Activated gamma-delta T cell treated with anti-CD3 and anti-CD28 coated beads, Interleukin-2, amount 50 U/mL, for 16 hours (primary cell): ENCODE measurements at places on chromosomes 5 and 9.

GRCh38 chr5:31987985-31988710 is 186.0 kb downstream of the GOLPH3 start:
- DNase-seq, result no peak

- no peak for DNase-seq
Measured at GRCh38 chr5:87010736-87011135, 256.9 kb upstream of the RASA1 start.

- no peak for DNase-seq
Measured at GRCh38 chr5:74629326-74629725, 11.2 kb downstream of the ENC1 start.

DNA sequence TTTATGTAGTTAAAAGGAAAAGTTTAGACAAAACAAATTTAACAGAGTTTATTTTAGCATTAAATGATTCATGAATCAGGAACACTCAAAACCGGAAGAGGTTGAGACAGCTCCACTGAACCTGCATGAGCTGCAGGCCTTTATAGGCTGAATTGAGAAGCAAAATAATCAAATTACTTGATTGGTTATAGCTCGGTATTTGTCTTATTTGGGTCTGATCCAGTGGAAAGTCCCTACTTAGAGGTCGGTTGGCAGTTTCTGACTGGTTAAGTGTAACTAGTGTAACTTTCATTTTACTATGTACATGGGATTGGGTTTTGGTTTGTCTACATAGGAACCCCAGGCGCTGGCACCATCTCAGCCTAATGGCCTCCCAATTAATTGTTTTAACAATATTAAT is 74.1 kb upstream of the PIK3R1 start:
- DNase-seq, result no peak

GRCh38 chr9:115992834-115993233 is 160.8 kb upstream of the PAPPA start:
- DNase-seq, result no peak

GRCh38 chr5:157484768-157485167 is 24.8 kb downstream of the NIPAL4 start:
- DNase-seq, result no peak

DNA sequence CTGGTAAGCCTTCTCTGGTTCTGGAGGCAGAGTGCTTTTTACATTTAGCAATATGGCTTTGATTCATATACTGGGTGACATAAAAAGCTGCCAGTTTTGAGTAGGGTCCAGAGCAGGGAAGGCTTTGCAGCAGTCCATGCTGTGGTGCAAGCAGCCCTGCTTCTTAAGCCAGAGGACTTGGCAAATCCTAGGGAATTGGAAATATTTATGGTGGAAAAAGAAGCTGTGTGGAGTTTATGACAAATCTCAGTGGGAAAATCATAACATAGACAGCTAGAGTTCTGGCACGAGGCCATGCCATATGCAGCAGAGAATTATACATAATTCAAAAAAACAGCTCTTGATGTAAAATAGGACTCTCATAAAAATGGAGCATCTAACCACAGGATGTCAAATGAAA is 536.4 kb downstream of the RASEF start:
- DNase-seq, result no peak

GRCh38 chr9:105188746-105189145 is 55.7 kb upstream of the SLC44A1 start:
- DNase-seq, result no peak

DNA sequence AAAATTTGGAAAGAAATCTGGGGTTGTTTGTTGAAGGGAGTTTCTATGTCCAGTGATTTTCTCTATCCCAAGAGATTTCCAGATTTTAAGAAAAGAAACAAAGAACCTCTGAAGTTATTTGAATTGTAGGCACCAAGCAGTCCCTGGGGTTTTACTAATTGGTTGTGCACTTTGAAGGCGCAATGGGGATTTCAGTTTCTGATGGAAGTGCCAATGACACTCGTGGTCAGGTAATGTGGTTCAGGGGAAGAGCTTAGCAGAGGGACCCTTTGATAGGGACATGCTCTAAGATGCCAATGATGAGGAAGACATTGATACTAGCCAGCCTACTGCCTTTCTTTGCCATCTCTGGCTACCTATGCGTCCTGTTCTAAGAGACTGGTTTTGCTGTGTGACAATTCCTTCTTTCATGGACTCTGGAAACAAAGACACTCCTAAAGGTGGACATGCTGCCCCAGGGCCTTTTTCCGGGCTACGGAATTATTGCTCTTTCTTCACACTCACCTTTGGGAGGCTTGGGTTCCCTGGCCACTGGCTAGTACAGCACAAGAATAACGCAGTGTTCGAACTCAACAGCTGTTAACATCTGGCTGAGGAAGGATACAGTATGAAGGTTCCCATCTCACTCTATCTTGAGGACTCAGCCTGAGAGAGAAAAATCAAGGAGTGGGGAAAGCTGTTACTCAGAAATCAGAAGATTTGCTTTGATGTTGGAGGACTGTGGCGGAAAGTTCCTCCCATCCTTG is 6.9 kb upstream of the TRAF1 start:
- DNase-seq, result no peak

GRCh38 chr5:132232465-132232864 is 4.8 kb upstream of the P4HA2 start:
- no peak for DNase-seq

- peak; percentile 43 for DNase-seq
Measured at GRCh38 chr5:1380011-1380817, 35.3 kb upstream of the CLPTM1L start.

GRCh38 chr5:72108202-72109061 is 1.2 kb downstream of the MAP1B start:
- no peak for DNase-seq

- DNase-seq, result no peak
Measured at GRCh38 chr5:4093236-4093635, 497.6 kb downstream of the IRX1 start.

DNA sequence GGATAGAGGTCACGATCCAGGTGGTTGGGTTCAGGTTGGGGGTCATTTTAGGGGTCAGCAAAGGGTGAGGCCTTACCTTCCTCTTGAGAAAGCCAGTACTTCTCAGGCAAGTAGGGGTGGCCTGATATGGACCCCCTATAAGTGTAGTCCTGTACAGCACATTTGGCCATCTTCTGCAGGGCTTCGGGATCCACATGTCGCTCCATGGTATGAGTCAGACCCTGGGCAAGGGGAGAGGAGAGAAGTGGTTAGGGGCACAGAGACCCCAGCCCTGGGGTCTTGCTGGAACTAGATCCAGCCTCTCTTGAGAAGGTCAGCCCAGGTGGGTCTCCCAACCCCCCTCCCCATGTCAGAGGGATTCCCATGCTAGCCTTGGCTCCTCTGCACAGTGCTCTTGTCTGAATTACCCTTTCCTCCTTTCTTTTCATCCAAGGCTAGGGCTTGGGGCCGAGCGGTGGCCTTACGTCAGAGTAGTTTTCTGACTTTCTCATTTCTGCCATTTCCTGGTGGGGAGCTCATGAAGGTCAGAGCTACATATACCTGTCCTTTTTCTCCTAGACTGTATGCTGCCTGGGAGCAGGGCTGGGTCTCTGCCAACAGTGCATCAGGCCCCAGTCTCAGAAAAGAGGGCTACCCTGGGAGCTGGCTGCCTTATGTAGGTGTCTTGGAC is 9.0 kb upstream of the MYORG start:
- no peak for DNase-seq

- DNase-seq, result no peak
Measured at GRCh38 chr5:143932584-143932983, 120.6 kb downstream of the HMHB1 start.

DNA sequence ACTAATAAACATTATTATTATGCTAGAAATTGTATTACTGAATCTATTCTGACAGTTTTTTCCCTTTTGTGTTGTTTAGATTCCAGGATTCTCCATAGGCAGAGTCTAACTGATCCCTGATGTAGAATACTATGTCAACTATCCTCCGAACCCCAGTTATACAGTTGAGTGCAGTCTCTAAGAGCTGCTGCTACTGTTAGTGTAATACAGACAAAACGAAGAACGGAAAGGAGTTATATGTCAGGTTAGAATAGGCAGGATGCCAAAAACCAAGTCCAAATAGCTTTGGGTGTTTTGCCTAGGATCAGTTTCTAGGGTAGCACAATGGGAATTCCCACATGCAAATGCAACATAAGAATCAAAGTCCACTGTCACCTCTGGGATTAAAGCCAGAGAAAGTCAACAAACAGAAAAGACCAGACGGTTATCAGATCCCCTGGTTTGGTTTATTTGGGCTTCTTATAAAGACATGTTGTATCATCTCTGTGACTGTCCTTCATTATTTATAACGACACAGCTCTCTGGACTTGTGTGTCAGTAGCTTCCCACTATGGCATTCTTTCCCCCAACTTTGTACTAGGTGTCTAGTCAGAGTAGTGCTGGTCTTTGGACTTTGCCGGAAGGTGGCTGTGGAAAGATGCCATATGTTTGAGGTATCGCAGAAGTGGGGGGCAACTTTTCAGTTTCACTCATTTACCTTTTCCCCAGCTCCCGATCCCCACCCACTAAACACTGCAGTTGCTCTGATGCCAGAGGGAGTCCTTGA is 14.9 kb upstream of the TMEM38B start:
- DNase-seq, result no peak

DNA sequence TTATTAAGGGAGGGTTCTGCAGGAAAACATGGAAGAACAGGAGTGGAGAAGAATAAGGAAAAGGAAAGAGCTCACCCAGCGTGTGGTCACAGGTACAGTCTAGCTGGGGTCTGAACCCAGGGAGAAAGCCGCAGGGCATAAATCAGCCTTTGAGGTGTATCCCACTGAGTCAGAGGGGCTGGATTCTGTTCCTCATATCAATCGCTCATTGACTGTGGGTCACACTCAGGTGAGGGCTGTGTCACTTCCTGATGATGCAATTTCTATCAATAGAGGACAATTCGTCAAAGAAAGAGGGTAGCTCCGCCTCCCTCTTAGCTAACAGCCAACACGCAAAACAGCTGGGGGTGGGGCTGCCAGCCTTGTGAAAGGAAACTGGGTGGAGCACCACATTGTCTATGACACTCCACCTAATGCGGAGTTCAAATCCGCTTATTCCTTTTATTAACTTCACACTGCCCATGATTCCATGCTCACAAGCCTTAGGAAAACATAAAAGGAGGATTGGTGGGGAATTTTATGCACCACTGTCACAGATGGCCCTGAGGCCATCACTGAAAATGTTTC is 176.2 kb downstream of the ICE1 start:
- DNase-seq, result no peak

DNA sequence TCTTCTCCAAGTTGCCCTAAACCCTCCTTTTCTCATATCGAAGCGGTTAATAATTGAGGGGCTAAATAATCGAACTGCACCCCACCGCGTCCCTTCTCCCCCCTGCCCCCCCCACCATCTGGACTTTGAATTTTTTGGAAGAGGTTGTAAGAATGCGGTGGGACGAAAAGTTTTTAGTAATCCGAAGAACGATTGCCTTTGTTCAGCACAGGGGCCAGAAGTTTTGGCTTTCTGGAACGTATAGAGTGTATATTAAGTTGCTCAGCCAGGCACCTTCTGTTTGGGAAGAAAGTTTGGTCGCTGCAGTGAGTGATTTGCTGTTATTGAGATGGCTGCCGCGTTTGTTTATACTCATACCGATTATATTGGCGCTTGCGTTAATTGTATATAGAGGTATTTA is 518 bp downstream of the ERBIN start:
- DNase-seq, result no peak

GRCh38 chr5:98773214-98773463 is 324 bp upstream of the RGMB start:
- DNase-seq, result no peak

- no peak for DNase-seq
Measured at GRCh38 chr9:20604562-20604961, 17.7 kb downstream of the MLLT3 start.

GRCh38 chr5:633501-633955 is 21.4 kb downstream of the CEP72 start:
- DNase-seq, result no peak

- DNase-seq, result no peak
Measured at GRCh38 chr9:88807426-88807825, 183.8 kb upstream of the S1PR3 start.

- DNase-seq, result no peak
Measured at GRCh38 chr5:65817931-65818330, 95.9 kb downstream of the NLN start.

DNA sequence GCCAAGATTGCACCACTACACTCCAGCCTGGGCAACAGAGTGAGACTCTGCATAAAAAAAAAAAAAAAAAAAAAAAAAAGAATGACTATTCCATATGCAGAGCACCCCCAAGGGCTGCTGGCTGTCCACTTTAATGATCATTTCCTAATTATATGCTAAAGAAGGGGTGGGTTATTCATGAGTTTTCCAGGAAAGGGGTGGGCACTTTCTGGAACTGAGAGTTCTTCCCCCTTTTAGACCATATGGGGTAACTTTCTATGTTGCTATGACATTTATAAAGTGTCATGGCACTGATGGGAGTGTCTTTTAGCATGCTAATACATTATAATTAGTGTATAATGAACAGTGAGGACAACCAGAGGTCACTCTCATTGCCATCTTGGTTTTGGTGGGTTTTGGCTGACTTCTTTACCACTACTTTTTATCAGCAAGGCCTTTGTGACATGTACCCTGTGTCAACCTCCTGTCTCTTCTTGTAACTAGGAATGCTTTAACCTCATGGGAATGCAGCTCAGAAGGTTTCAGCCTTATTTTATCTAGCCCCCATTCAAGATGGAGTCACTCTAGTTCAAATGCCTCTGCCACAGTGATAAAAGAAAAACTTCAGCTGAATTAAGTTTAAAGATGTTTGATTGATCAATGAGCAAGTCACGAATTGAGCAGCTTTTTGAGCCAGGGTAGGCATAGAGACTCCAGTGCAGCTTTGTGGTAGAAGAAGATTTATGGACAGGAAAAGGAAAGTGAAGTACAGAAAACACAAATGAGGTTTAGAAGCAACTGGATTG is 7.1 kb upstream of the NANS start:
- no peak for DNase-seq

DNA sequence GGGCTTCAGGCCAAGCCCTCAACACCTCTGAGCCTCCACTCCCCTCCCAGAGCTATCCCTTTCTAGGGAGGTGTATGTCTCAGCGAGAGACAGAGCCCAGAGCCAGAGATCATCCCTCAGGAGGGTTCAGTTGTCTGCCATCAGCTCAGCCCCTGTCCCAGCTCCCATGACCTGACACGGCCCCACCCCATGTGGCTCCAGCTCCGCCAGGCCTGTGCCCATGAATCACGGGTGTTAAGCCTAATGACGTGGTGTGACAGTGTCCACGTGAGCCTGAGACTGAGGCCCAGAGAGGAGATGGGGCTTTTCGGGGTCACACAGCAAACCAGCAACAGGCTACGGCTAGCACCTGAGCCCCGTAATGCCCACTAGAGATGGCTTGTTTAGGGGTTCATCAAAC is 60.9 kb upstream of the ORM1 start:
- no peak for DNase-seq

GRCh38 chr9:2243666-2244555 is 228.8 kb downstream of the SMARCA2 start:
- no peak for DNase-seq

- no peak for DNase-seq
Measured at GRCh38 chr5:78983601-78984438, 1.3 kb downstream of the ARSB start.

- no peak for DNase-seq
Measured at GRCh38 chr9:35519692-35520363, 29.9 kb downstream of the RUSC2 start.
